ENCODE measurements at places on chromosomes 2 and 18. TPM values are rescaled to one million over a fixed set of nuclear protein-coding genes. Genes with fewer than 3 reads are reported as not detected.

Gene TGFA
- total RNA-seq = 14.2 TPM

Gene ACTG2
- total RNA-seq = 0.62 TPM

Gene CD207
- not detected for total RNA-seq

Gene UGT1A10
- not detected for total RNA-seq

Gene STARD6
- not detected for total RNA-seq

All from occipital lobe (tissue), 3 donors.